Spleen (tissue), 13 donors: ENCODE measurements at places on chromosomes 1 and 21. TPM values are rescaled to one million over a fixed set of nuclear protein-coding genes. Genes with fewer than 3 reads are reported as not detected.

- no peak overlapping the region for H3K27ac ChIP-seq
- H3K27me3 ChIP-seq = no peaks in the 10 kb centered on the region
- DNase-seq = no peak
Measured at GRCh38 chr1:162256287-162256686, 120.4 kb downstream of the SPATA46 start.

DNA sequence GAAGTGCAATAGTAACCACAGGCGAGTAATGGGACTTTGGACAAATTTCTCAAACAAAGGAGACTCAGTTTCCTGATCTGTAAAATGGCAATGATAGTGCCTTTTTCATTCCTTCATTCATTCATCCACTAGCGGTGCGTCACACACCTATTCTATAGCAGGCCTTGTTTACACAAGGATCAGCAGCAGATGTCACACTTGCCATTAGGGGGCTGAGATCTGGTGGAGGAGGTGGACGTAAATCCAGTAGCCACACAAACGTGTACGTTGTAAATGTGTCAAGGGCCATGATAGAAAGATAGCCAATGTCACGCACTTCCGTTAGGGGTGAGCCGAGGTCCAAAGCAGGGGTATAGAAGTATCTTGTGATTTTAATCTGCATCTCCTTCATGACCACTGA, 34.2 kb downstream of the SERINC2 start:
- no peaks in the 10 kb centered on the region for H3K27me3 ChIP-seq
- no peak for DNase-seq
- H3K36me3 ChIP-seq = no peaks in the 10 kb centered on the region
- no peak overlapping the region for H3K27ac ChIP-seq
- no peak overlapping the region for H3K4me3 ChIP-seq

The CFAP107 gene
- not detected for total RNA-seq

DNA sequence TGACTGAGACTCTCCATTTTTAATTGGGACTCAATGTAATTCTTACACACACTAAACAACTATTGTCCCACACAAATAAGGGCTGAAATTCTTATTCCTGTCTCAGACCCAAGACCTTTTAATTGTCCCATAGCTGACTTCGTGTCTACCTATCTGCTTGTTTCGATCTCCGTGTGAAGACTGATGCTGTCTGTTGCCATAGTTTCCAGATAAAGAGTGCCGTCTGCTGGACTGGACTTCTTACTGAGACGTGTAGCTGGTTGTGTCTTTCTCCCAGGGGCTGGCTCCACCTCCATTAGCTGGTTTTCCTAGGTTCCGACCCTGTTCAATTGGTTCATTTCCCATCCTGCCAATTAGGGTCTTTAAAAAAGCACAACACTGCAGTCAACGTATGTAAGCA, 235.3 kb upstream of the PLXNA2 start:
- H3K4me3 ChIP-seq = no peak overlapping the region
- H3K27me3 ChIP-seq = no peaks in the 10 kb centered on the region
- no peak overlapping the region for H3K27ac ChIP-seq
- peaks cover 5% of the 10 kb centered on the region for H3K4me1 ChIP-seq
- DNase-seq = no peak

The BEST4 gene
- not detected for total RNA-seq

GRCh38 chr1:51729824-51730301, 113.0 kb downstream of the OSBPL9 start:
- peak overlapping the region; percentile 66 for H3K4me3 ChIP-seq
- DNase-seq = no peak
- H3K27ac ChIP-seq = peak overlapping the region; percentile 86
- H3K27me3 ChIP-seq = no peaks in the 10 kb centered on the region
- no peaks in the 10 kb centered on the region for H3K36me3 ChIP-seq
- peaks cover 72% of the 10 kb centered on the region for H3K4me1 ChIP-seq

DNA sequence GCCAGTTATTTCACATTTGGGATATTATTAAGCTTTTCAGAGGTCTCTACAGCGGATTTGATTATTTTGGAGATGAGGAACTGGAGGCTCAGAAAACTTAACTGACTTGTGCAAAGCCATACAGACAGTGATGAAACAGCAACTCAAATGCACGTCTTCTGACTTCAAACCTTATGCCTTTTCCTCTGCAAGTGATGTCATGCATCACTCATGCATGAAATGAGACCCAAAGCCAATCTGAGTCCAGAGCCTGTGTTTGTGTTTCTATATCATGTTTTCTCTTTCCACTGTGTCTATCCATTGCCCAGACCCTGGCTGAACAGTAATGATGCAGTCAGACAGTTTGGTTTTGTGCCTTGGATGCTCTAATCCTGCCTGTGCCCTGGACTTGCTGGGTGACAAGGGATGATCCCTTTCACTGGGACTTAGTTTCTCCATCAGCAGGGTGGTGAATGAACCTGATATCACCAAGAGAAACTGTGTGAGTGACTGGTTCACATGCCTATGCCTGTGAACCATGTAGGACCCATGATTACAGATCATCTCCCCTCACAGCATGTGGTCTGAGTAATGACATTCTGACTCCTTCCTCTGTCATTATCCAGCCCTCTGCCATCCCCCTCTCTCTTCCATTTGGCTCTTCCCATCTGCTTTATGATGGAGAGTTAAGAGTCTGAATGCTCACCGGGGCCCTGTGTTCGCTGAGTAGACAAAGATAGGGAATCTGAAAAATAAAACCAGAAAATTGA, 33.4 kb downstream of the SLAMF6 start:
- peak overlapping the region; percentile 85 for H3K27ac ChIP-seq
- H3K27me3 ChIP-seq = no peaks in the 10 kb centered on the region
- H3K36me3 ChIP-seq = peaks cover 14% of the 10 kb centered on the region
- H3K4me3 ChIP-seq = no peak overlapping the region
- DNase-seq = no peak
- H3K4me1 ChIP-seq = no peaks in the 10 kb centered on the region

- peaks cover 16% of the 10 kb centered on the region for H3K4me1 ChIP-seq
- H3K27me3 ChIP-seq = peaks cover 85% of the 10 kb centered on the region
- H3K36me3 ChIP-seq = no peaks in the 10 kb centered on the region
- DNase-seq = no peak
- H3K27ac ChIP-seq = no peak overlapping the region
Measured at GRCh38 chr1:94105957-94106529, 14.9 kb downstream of the ABCA4 start.

DNA sequence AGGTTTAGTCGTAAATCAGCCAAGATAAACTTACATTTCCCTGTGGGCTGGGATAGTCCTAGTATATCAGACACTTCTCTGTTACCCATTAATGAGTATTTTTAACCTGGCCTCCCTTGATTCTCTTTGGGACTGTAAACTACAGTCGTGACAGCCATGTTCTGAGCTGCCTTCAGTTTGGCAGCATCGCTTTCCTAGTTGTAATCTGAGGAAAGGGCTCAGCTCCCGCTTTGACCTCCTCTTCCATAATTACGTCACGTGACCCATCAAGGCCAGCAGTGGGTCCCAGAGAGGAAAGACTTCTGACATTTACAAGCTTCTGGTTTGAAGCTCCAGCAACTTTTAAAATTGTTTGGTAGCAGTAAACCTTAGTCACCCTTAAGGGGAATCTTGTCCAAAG, 34.6 kb upstream of the MTR start:
- DNase-seq = no peak
- H3K27me3 ChIP-seq = no peaks in the 10 kb centered on the region
- H3K4me3 ChIP-seq = no peak overlapping the region
- H3K27ac ChIP-seq = no peak overlapping the region
- H3K36me3 ChIP-seq = no peaks in the 10 kb centered on the region
- no peaks in the 10 kb centered on the region for H3K4me1 ChIP-seq

- H3K4me1 ChIP-seq = peaks cover 13% of the 10 kb centered on the region
- no peaks in the 10 kb centered on the region for H3K27me3 ChIP-seq
- no peak within 1 kb of the TSS for H3K27ac ChIP-seq
- no peak for DNase-seq
Measured at GRCh38 chr1:203085528-203086406, at the start of gene MYOG. TSS of gene MYOG (minus strand) at chr1:203086012. CDS start at chr1:203085961, 51 bp downstream.

The PSMG1 gene
- total RNA-seq = 12.3 TPM
